ENCODE measurements at places on chromosomes 3 and 15.

- DNase-seq, result no peak
Measured at GRCh38 chr15:71337197-71337845, 222.1 kb downstream of the THSD4 start.

- DNase-seq, result no peak
Measured at GRCh38 chr3:151890721-151891141, 17.3 kb downstream of the SUCNR1 start.

GRCh38 chr3:193589129-193589528, 3.9 kb upstream of the OPA1 start:
- no peak for DNase-seq

DNA sequence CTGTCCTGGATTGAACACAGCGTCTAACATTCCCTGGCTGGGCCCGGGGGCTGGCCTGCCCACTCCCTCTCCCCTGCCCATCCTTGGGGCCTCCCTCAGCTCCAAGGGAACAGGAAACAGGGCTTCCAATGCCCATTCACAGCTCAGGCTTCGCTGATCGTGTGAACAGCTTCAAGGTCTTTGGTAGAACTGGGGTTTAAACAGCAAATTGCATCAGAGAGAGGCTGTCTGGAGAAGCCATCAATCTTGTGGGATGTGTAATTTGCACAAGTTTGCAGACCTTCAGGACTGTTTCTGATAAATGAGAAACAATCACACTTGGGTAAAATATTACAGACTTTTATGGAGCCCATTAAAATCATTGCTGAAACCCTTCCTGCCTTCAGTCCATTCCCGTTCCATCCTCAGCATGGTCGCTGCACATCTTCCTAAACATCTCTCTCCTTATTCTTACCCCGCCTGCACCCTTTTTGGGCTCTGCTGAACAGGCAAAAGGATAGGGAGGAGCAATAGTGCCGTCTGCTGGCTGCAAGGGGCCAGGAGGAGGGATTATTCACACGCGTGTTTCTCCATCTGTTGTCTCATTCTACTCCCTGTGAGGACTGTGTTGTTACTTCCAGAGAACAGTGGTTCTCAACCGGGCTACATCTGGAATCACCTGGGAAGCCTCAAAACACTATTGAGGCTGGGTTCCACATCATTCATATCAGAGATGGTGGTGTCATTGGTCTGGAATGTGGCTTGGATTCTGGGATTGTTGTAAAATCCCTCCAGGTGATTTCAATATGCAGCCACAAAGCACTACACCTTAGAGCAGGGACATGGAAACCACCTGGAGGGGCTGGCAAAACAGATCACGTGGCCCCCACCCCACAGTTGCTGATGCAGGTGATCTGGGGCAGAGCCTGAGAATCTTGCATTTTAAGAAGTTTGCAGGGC, 116.3 kb downstream of the CLSTN2 start:
- DNase-seq, result peak; percentile 38

- peak; percentile 78 for DNase-seq
Measured at GRCh38 chr3:49133226-49133951, 539 bp upstream of the LAMB2 start.

DNA sequence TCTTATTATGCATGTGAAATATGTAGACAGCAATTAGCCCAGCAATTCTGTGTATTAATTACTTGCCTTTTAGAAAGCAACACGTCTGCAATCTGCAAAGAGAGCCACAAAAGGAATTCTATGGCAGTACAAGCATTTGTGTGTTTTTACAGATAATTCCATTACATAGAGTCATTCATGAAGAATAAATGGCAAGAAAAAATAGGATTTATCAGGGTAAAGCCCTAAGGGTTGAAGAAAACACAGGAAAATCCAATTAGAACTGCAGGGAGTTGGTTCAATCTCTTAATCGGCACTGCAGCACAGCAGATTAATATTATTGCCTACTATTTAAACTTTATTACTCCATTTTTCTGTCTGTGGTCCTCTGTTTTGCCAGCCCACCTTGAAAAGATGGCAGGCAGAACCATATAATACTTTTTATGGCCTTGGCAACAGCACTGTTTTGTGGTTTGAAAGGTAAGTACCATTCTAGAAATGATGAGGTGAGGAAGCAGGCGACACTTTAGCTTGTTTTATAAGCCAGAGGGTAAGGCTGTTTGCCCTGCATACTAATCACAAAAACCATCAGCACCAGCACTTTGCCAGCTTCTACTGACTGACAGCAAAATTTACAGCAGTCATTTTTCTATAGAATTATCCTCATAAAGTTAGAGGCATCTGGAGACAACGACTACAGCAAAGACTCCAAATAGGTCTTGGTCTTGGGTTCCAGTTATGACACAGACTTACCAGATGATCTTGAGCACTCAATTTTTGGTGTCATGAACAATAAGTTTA, 638.2 kb upstream of the NAALADL2 start:
- DNase-seq, result no peak

DNA sequence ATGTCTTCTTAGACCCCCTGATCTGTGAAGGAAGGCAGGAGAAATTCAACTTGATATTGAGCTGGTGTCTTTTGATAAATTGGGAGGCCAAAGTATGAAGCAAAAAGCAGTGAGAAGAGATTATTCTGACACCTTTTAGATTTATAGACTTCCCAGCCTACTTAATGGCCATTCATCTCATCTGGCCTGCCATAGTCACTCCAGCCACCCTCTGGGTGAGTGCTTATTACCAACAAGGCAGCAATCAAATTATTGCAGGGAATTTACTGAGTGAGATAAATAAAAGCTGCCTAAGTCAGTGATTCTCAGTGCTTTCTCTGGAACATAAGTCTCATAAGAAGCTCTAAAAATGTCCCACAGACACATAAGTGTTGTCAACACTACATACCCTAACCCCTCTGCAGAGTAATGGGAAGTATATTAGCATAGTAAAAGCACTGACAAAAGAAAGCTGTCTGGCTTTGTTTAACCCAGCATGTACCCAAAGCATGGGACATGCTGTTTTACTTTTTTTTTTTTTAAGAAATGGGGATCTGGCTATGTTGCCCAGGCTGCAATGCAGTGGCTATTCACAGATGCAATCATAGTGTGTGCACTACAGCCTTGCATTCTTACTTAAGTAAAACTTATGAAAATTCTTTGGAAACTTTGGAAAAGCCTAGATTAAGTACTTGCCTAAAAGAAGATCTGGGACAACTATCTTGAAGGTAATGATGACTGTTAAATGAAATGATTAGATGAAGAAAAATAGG, 725.3 kb downstream of the TUSC7 start:
- no peak for DNase-seq

DNA sequence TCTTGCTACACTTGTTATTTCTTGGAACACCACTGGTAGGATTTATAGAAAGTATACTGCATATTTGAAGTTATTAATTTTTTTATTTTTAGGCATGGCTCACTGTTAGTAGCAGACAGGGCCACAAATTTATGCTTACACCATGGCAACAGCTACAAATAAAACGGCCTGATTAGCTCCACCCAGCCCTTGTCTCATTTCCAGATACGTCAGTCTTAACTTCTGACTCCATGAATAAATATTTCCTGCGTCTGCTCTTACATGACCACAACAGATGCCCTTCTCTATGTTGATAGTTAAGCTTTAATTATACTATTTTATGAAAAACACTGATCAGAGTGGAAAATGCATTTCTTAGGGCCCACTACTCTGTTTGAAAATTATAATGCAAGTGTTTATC, 62.3 kb upstream of the CPOX start:
- DNase-seq, result no peak

GRCh38 chr3:97817965-97818364, 3.8 kb upstream of the CRYBG3 start:
- DNase-seq, result peak; percentile 23

DNA sequence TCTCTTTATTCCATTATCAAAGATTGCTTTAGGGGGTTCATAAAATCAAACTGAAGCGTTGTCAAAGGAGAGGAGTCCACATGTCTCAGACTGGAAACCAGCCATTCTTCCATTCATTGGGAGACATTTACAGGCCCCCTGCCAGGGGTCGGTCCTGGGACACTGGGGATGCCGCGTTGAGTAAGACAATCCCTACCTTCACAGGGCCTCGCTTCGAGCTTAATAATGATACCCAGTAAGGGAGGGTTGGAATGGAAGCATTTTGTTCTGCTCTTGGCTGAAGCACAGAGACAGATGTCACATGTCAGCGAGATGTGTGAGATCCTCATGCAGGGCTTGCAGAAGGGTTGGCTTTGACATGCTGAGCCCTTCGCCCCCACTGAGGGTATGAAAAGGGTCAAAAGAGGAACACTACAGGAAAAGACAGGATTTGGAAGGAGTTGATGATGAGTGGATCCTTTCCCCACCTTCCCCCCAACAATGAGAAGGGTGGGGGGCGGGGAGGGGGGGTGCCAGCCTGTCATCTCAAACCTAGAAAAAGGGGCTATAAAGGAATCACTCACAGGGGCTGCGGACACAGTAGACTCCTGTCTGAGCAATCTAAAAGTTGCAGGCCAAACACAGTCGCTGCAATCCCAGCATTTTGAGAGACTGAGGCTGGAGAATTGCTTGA, 25.6 kb upstream of the ARL8B start:
- DNase-seq, result no peak

All from midbrain (tissue), 1 donor.